Activated CD4-positive, alpha-beta T cell treated with anti-CD3 and anti-CD28 coated beads, Interleukin-2, amount 50 U/mL, for 1 hour (primary cell): ENCODE measurements at places on chromosomes 7 and 10.

GRCh38 chr7:16564023-16564380 is 37.4 kb downstream of the LRRC72 start:
- DNase-seq: no peak

GRCh38 chr7:115208710-115209560 is 287.0 kb downstream of the MDFIC start:
- DNase-seq: no peak

DNA sequence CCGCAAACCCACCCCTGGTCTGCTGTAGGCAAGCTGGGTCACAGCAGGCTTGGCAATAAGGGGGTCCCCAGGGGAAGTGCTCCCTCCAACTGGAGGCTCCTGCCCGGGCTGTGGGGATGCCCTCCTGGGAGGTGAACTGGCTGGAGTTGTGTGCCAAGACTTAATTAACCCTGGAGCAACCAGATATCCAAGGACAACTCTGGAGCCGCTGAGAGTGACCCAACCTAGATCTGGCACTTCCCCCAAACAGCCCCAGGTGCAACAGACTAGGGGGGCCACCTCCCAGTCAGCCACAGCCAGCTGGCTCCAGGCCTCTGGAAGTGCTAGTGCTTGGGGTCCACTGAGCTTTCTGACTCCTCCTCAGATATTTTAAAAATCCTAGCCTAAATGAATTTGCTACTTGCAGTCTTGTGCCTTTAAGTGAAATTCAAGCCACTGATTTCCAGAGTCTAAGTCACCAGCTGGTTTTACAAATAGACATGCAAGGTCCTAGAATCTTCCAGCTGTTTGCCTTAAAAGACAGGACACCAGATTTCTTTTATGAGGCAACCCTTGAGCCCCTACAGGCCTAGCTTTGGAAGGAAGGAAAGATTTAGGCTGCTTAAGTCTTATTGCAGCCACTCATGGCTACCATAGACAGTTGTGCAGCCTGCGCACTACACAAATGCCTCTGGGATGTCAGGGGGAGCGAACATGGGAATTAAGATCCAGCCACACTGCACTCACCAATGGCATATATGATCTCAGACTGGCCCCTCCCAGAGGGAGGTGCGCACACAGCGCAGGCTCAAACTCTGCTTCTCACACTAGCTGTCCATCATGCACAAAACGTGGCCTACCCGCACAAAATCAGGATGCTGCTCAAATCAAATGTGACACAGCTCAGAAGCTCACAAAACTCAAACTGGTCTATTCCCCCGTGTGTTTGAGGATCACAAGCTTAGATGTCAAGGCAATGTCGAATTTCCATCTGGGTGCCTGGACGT is 42.6 kb upstream of the MYL10 start:
- DNase-seq: no peak

GRCh38 chr7:99422186-99422585 is 13.4 kb downstream of the BUD31 start:
- no peak for DNase-seq

- DNase-seq: no peak
Observed at GRCh38 chr7:137606061-137606674, 240.6 kb downstream of the DGKI start.

- no peak for DNase-seq
Observed at GRCh38 chr10:11131112-11131639, 113.5 kb downstream of the CELF2 start.

DNA sequence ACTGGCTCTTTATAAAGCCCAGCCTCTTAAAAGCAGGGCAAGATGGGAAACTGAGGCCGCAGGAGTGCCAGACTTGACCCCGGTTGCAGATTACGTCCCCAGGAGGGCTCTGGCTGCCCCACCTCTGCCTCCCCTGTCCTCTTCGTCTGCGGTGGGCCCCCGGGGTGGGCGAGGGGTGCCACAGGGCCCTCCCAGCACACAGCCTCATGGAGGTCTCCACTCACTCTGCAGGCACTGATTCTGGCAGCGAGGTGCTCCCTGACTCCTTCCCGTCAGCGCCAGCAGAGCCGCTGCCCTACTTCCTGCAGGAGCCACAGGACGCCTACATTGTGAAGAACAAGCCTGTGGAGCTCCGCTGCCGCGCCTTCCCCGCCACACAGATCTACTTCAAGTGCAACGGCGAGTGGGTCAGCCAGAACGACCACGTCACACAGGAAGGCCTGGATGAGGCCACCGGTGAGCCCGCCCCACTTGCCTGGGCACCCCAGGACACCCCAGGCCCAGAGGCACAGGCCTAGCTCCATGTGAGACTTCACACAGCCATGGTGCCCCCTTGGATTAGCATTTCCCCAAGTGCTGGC is 39.4 kb upstream of the SLC29A3 start:
- no peak for DNase-seq

- DNase-seq: no peak
Observed at GRCh38 chr7:140922741-140923345, 1.9 kb downstream of the BRAF start.

- DNase-seq: no peak
Observed at GRCh38 chr7:120654241-120654640, 203.7 kb downstream of the TSPAN12 start.

DNA sequence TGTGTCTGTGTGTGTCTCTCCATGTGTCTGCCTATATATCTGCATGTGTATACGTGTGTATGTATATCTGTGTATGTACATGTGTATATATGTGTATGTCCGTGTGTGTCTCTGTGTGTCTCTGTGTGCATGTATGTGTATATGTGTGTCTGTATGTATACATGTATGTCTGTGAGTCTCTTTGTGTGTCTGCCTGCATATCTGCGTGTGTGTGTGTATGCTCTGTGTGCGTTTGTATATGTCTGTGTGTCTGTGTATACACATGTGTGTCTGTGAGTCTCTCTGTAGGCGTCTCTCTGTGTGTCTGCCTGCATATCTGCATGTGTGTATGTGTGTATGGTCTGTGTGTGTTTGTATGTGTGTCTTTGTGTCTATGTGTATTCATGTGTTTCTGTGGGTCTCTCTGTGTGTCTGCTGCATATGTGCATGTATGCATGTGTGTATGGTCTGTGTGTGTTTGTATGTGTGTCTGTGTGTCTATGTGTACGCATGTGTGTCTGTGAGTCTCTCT is 23.7 kb upstream of the KLF6 start:
- no peak for DNase-seq

GRCh38 chr7:32905175-32905662 is 13.7 kb upstream of the KBTBD2 start:
- DNase-seq: peak; percentile 62

DNA sequence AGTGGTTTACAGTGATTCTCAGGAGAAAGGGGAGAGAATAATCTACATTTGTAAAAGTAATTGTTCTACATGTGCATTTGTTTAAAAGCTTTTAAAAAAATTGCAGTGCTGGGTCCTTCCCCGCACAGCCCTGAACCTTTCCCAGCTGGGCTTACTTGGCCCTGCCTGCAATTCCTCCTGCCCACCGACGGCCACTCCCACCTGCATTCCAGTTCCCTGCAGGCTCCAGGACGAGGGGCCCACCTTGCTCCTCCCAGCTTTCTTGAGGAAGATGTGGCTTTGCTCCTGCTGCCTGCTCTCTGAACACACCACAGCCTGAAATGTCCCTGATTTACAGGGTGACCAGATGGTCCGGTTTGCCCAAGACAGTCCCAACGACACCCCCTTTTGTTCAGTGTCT is 222.7 kb downstream of the PRPF18 start:
- no peak for DNase-seq

GRCh38 chr7:31253532-31253931 is 87.0 kb downstream of the NEUROD6 start:
- DNase-seq: no peak

DNA sequence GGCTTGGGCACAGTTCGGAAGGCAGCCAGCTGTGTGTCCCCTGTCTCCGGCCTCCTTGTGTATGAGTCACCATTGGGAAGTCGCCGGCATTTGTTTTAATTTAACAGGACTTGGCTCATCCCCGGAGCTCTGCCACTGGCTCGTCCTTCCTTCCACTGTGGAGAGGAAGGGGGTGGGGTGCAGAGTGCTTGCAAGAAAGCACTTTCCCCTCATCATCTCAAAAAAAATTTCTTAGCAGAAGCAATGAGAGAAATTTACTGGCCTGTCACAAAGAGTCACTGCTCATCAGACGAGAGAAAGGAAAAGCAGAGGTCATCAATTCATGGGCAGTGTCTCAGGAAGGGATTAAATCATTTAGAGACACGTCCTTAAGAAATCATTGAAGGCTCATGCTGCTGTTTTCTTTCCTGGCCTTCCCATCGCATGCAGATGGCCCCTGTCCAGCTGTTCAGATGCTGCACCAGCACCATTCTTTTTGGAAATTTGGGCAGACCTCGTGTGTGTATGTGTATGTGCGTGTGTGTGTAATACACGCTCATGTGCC is 93.3 kb downstream of the BMS1 start:
- no peak for DNase-seq

- DNase-seq: no peak
Observed at GRCh38 chr7:148630078-148630477, 39.5 kb downstream of the C7orf33 start.

- no peak for DNase-seq
Observed at GRCh38 chr10:97412891-97413304, 11.8 kb upstream of the RRP12 start.

GRCh38 chr10:119029613-119030420 is at the start of gene NANOS1:
NANOS1 (plus strand) TSS chr10:119029714; CDS start chr10:119029802, 88 bp downstream.
- peak; percentile 9 for DNase-seq

DNA sequence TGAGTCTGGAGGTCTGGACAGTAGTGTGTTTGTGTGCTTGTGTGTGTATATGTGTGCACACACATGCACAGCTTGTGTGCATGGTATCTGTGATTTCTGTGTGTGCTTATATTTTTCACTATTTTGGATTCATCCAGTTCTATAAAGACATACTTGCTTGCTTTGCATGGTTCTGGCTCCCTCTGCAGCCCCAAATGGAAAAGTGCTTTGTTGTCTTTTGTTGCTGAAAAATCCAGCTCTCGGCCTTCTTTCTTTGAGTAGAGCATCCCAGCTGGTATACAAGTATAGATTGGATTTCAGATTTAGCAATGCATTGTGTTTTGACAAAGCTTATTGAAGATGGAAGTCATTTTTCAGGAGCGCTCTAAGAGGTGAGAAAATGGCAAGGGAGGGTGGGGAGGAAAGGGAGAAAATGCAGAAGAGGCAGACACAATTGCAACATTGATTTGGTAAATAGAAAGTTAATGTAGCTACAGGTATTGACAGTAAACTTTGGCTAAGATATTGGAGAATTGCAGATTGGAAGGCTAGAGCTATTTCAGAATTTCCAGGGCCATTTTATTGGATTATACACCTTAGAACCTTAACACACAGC is 333.9 kb downstream of the AUTS2 start:
- DNase-seq: no peak

- no peak for DNase-seq
Observed at GRCh38 chr10:61923210-61923949, 21.9 kb downstream of the ARID5B start.

GRCh38 chr10:94066411-94066810 is 72.7 kb downstream of the PLCE1 start:
- DNase-seq: no peak

DNA sequence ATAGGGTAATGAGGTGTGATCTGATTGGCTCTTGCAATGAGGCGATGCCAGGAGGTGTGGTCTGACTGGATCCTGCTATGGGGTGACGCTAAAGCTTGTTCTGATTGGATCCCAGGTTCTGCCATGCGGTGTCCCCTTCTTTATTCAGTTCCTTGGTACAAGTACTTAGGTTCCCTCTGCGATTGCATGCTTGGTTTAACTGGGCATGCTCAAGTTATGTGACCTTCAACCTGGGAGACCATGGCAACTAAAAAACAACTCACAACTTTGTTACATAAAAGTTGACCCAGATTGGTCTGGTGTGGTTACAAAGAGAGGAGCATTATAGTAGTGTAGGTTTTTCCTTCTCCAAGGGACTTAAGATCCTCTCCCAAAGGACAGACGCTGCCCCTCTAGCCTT is 49.5 kb upstream of the DNAJC1 start:
- DNase-seq: no peak

DNA sequence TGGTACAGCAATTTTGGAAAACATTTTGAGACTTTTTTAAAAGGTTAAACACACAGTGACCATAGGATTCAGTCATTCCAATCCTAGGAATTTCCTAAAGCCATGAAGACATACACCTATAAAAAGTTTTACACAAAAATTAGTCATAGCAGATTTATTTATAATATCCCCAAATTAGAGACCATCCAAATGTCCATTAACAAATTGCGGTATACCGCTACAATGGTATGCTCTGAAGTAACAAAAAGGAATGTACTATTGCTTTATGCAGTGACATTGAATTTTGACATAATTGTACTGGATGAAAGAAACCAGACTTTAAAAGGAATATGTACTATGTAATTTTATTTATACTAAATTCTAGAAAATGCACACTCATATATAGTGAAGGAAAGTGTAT is 362.8 kb downstream of the HGF start:
- no peak for DNase-seq

DNA sequence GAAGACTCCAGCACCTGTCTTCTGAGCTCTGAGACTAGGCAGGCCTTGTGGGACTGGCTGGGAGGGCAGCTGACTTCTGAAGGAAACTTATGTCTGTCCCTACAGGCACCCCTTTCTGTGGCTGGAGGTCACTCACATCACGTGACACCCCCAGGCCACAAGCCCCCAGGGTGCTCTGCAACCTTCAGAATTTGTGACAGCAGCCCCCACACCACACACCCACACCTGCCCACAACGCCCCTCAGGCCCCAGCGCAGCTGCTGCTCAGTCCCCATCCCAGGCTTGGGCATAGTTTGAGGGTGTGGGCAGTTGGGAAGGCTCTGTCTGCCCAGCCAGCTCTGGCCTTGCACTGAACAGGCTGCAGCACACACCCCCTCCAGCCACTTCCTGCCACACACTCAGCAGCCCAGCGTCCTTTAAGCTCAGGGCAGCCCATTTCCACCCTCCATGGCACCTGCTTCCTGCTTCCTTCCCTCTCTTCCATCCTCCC is 80.0 kb upstream of the UNC5B start:
- DNase-seq: no peak

DNA sequence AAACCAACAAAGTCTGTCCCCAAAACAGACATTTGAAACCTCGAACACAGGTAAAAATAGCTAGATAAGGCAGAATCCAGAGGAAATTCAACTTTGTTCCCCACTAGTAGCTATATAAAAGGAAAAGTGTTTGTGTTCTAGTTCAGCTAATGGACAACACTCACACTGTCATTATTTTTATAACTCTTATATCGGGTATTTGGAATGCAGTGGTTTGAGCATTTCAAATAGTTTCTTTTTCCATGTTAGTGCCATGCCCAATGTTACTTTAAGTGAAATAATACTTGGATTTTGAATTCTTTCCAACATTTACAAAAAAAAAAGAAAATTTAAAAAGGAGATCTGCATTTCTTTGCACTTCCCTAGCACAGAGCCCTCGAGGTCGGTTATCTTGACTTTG is 213.6 kb downstream of the DOCK4 start:
- no peak for DNase-seq
